ENCODE measurements at places on chromosomes 4 and X.

GRCh38 chr4:1533501-1534064 is 127.3 kb upstream of the NKX1-1 start:
- no peak for DNase-seq

- DNase-seq, result no peak
Observed at GRCh38 chr4:138938366-138938690, 77.3 kb upstream of the NOCT start.

DNA sequence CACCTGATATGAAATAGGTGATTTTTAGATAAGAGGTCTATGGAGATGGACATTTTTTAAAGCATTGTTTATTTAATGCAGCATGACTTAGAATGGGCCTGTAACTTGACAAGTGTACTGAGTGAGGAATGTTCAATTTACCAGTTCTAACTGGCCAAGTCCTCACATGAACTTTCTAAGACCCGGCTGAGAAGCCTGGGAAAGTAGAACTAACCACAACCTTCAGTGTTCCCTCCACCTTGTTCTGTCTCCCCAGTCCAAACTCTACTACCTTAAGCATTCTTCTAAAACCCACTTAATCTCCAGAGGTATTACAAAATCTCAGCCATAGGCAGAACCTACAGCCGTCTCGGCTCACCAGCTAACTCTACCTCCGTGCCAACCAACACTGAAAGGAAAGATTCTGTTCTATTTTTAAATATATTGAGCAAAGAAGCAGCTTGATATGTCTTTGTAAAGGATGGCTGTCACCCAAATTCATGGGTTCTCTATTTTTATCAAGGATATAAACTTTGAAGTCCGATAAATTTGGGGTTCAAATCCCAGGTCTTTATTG is 6.8 kb downstream of the PPARGC1A start:
- no peak for DNase-seq

DNA sequence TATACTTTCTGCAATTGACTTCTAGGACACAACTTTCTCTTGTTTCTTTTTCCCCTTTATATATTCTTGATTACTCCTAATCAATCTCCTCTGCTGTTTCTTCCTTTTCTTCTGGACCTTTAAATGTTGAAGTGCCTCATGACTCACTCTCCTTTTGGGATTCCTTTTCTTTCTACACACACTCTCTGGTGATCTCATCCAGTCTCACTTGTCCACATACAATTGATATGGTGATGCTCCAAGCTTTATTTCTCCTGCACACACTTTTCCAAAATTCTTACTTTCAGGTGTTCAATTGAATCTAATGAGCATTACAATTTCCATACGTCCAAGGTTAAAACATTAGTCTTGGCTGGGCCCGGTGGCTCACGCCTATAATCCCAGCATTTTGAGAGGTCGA is 794.8 kb upstream of the EPHA5 start:
- no peak for DNase-seq

GRCh38 chr4:1351854-1352566 is 5.0 kb downstream of the UVSSA start:
- DNase-seq, result peak; percentile 63

GRCh38 chr4:184166736-184167135 is 50.9 kb downstream of the ENPP6 start:
- no peak for DNase-seq

DNA sequence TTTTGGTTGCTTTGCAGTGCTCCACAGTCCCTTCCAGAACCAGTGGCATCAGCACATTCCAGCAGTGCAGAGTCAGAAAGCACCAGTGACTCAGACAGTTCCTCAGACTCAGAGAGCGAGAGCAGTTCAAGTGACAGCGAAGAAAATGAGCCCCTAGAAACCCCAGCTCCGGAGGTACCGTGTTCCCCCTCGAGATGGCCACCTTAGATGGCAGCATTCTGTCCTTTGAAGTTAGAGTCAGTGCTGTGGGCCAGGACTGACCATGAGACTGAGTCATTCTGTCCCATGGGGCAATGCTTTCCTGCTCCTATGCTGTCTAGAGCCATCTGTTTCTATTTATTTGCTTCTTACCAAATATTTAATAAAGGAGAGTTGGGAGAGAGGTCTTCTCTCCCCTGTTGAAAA is 112.3 kb downstream of the KLHL8 start:
- DNase-seq, result no peak

- no peak for DNase-seq
Observed at GRCh38 chr4:18435781-18436180, 414.2 kb upstream of the LCORL start.

DNA sequence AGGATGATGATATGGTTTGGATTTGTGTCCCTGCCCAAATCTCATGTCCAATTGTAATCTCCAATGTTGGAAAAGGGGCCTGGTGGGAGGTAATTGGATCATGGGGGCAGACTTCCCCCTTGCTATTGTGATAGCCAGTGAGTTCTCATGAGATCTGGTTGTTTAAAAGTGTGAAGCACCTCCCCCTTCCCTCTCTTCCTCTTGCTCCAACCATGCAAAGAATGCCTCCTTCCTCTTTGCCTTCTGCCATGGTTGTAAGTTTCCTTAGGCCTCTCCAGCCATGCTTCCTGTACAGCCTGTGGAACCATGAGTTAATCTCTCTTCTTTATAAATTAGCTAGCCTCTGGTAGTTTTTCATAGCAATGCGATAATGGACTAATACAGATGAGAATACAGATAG is 19.7 kb upstream of the ALG13 start:
- no peak for DNase-seq

DNA sequence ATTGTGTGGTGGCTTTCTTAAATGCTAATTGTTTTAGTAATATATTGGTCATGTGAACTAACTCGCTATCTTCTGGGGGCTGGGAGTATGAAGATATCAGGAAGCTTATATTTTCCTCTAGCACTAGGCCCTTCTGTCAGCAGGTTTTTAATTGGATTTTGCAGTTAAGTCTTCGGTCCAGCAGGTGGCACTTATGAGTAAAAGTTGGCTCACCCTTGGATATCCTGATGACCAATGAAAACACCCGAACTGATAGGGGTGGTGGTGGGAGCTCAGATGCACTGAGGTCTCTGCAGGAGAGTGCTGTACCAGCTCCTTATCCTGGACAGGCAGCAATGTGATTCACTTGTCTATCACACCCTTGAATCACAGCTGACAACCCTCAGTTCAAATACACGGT is 1365.8 kb upstream of the DIAPH2 start:
- DNase-seq, result no peak

DNA sequence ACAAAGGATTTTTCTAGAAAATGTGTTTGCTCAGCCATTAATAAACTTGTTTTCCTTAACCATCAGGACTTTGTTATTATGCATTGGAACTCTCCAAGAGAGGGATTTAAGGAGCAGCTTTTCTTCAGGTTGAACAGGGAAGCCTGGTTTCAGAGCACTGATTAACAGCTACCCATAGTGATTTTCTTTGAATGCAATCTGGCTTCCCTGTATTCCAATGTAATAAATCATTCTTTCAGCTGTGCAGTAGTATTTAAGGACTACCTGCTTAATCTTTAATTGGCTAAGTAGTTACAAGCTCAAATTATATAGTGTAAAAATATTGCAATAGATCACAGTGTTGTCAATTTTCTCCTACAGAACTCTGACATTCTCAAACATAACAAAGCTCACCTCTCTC is 77.5 kb downstream of the TMEM156 start:
- no peak for DNase-seq

- no peak for DNase-seq
Observed at GRCh38 chr4:145319751-145320150, 139.4 kb upstream of the OTUD4 start.

DNA sequence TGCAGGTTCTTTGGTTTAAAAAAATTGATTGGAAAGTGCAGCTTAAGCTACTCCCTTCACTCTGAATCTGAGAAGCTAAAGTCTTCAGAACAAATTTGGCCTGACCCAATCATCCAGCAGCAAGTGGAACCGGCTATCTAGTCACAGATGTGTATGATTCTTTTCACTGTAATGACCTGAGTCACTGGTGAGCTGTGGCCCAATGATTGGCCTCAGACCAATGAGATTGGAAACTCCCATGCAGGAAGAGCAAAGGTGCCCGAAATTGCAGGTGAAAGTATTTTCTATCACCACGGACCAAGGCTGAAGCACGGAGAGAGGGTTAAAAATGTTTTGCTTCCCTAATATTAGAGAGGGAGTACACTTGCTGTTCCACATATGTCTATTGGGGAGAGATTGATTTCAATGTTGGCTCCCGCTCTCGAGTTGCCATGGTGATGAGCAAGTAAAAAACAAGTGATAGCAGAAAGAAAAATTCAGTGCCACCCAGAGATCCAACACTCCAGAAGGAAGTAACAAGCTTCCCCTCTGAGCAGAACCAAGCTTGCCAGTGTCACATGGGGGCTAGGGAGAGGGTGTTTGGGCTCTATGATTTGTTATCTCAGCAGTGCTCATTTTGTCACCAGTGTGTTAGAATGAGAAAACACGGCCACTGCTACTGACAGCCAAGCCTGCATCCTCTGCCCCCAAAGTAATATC is 11.2 kb downstream of the RIPPLY1 start:
- no peak for DNase-seq

DNA sequence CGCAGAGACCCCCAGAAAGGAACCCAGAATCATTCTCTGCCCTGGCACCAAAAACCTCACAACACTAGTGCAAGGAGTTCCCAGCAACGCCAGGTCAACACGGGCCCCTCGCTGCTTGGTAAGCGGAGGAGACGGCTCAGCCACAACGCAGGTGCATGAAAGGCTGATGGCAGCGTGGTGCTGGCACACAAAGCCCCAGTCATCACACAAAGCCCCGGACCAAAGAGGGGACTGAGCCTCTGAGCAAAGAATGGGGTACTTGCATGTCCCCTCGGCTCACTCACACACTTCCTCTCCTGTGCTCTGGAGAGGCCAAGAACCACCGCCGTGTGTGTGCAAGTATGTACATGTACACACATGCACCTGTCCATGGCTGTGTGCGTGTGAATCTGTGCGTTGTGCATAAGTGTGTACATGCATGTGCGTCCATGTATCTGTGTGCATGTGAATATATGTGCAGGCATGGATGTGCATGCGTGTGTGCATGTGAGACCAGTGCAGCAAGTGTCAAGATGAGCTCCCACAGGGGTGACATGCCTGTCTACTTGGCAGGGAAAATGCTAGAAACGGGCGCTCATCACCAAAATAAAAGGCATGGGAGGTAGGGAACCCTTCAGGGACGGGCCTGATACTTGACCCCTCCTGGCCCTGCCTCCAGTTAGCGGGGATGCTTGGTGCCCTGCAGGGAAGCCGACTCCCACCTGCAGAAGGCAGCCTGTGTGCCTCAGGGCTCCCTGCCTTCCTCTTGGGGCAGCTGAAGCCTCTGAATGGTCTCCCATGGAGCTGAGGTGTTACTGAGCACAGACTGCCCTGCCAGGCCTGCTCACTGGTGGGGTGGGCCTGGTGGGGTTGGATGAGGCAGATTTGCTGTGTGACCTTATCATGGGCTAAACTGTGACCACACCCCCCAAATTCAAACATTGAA is 60.4 kb downstream of the ZFYVE28 start:
- DNase-seq, result no peak

DNA sequence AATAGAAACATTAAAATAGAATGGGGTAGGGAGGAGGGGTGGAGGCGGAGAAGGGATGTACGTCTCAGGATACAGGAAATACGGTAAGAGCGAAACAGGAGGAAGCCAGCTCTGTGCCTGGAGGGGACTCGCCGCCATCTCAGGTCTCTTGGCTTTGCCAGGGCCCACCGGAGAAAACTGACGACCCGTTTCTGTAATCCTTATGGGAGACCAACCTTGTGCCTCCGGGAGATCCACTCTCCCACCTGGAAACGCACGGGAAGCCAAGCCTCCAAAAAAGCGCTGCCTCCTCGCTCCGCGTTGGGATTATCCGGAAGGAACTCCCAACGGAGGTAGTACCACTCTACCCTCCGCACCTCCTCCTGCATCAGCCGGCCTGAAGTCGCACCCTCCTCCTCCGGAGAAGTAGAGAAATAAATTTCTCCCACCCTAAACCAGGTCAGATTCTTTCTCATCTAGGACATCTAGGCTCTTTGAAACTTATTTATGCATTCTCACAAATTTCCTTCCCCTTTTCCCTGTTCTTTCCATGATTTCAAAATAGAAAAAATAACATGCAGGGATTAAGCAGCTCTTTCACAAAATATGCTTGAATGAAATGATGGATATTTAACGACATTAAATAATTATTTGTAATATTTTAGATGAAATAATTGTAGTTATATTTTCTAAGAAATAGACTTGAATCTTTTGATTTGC is at the start of gene NBDY:
TSS of gene NBDY (plus strand) at position 92 of the 699 bp plus-strand sequence. CDS start at position 203, 111 bp downstream.
- DNase-seq, result no peak

DNA sequence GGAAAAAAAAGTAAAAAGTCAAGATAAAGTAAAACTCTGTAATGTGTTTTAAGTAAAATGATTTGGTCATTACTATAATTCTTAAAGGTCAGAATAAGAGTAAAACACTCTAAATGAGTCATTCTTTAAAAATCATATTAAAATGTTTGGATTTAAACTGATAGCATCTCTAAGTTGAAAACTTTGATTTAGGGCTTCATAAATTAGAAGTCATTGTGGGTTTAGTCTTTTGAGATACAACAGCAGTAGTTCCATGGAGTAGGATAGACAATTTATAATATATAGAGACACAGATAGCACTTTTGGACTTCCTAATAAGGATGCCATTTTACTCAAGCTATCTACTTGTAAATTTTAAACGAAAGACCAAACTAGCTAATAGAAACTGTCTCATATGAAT is 77.1 kb upstream of the PABPC4L start:
- DNase-seq, result no peak

GRCh38 chr4:73520821-73521220 is 39.3 kb downstream of the AFM start:
- DNase-seq, result no peak

- no peak for DNase-seq
Observed at GRCh38 chr4:99612704-99613103, 38.1 kb downstream of the MTTP start.

DNA sequence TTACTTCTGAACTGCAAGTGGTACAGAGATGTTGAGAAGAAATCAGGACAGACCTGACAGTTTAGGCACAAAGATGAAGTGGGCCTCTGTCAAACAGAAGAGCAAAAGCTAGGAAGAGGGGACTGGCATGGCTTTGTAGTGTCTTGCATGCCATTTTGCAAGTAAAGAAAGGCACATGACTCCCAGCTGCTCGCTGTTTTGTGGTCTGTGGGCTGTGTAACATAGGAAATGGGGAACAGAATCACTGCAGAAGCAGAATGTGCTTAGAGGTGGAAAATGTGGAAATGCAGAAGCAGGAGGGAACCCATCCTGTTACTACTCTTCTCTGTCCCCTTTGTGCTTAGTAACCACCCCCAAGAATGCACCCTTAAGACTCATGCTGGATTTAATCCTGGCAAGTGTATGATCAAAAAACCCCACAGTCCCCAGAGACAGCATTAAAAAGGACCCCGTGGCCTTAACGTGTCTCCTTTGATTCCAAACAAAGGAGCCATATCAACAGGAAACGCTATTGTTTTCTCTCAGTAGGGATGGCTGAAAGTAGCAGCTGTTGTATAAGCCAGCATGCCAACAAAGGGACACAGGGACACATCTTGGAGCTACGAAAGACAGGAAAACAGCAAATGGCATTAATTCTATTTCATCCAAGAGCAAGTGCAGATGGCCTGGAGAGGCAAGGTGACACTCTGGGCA is 177.6 kb upstream of the GLRA2 start:
- no peak for DNase-seq

DNA sequence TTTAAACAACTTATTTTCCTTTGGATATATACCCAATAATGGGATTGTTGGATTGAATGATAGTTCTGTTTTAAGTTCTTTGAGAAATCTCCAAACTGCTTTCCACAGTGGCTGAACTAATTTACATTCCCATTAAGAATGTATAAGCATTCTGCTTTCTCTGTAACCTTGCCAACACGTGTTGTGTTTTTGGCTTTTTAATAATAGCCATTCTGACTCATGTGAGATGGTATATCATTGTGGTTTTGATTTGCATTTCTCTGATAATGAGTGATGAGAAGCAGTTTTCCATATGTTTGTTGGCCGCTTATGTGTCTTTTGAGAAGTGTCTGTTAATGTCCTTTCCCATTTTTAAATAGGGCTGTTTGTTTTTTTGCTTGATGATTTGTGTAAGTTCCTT is 155.6 kb upstream of the PITX2 start:
- DNase-seq, result no peak
